ENCODE measurements at places on chromosomes 5 and 9. TPM values are rescaled to one million over a fixed set of nuclear protein-coding genes. Genes with fewer than 3 reads are reported as not detected.

DNA sequence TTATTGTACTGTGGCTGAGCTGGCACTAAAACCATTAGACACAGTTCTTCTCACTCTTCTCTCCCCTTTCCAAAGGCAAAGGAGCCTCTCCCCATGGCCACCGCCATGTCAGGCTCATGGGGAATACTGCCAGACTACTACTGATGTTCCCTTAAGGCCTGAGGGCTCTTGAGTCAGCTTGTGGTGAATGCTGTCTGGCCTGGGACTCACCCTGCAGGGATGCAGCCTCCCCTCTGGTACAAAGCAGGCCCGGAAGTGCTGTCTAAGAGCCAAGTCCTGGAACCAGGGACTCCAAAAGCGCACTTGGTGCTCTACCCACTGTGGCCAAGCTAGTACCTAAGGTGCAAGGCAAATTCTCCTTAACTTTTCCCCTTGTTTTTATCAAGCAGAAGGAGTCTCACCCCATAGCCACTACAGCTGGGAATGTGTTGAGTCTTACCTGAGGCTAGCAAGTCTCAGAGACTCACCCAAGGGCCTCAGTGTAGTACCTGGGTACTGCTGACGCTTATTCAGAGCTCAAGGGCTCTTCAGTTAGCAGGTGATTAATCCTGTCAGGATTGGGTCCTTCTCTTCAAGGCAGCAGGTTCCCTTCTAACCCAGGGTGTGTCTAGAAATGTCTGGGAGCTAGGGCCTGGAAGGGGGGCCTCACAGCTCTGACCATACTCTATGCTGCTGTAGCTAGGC, 33.2 kb upstream of the C5orf46 start:
- no peak for DNase-seq

IFNA2 gene
- not detected for total RNA-seq

- no peak for DNase-seq
Observed at GRCh38 chr5:172791726-172792445, 20.9 kb upstream of the DUSP1 start.

DNA sequence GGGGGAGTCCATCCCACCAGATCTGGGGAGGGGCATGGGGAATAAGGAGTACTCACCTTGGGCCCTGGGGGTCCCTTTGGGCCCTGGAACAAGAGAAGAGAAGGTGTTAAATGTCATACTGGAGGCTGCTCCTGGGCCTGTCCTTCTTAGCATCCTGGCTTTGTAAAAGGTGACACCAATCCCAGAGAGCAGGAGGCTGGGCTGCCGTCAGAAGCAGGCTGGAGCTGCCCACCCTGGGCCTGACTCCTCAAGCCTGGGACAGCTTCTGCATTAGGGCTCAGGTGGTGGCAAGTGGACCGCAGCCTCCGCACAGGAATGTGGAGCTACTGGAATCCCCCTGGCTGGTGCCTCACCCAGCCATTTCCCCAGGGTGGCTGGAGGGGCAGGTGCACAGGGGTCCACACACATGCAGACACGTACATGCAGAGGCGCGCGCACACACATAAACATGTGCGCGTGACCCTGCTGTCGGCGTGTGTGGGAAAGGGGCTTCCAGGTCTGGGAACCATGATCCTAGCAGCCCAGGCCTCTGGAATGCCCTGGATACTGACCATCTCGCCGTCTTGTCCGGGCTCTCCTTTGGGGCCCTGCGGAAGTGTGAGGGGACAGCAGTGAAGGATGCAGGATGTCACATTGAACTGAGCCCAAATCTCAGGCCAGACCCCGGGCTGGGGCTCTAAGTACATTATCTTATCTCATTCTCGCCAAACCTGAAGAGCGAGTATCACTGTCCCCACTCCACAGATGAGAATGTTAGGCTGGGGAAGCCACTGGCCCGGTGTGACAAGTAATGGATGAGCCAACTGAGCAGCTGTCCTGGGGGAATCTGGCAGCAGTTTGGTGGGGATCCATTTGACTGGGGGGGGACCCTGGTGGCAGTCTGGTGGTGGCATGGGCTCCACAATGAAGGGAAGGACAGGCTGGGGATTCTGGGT, 29.3 kb upstream of the PHYKPL start:
- DNase-seq = no peak

PLCXD3 gene
- 14.5 TPM for total RNA-seq

- peak; percentile 12 for DNase-seq
Observed at GRCh38 chr9:124035001-124035650, 23.6 kb downstream of the LHX2 start.

- no peak for DNase-seq
Observed at GRCh38 chr9:72524820-72525540, 3.6 kb downstream of the TMC1 start.

GRCh38 chr5:172377856-172378255, 76.5 kb downstream of the SH3PXD2B start:
- no peak for DNase-seq

DNA sequence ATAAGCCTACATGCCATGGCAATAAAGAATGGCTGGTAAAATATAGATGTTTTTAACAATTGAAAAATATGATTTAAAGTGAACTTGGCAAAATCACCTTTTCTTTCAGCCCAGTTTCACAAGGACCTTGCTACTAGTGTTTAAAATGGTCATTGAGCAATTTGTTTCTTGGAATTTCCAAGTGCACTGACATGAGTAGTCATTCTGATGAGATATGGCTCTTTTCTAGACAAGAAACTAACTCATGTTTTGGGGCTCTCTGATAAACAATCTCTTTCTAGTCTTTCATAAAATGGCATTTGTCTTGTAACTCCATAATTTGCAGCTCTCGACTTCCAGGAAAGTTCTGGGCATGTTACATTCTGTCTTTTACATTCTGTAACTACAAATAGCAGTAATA, 176.8 kb downstream of the NR2F1-AS1 start:
- no peak for DNase-seq
